ENCODE measurements at places on chromosomes 4 and X. TPM values are rescaled to one million over a fixed set of nuclear protein-coding genes. Genes with fewer than 3 reads are reported as not detected.

The SUPT20HL2 gene
- not detected for polyA plus RNA-seq

The SMIM10 gene
- 9.5 TPM for polyA plus RNA-seq

The SPANXC gene
- not detected for polyA plus RNA-seq

The ZDHHC9 gene
- polyA plus RNA-seq = 1.2 TPM

The RHOXF2 gene
- polyA plus RNA-seq = not detected

The FAAH2 gene
- 1.2 TPM for polyA plus RNA-seq

The EGF gene
- polyA plus RNA-seq = 0.03 TPM

The MAGEA12 gene
- not detected for polyA plus RNA-seq

The NMU gene
- polyA plus RNA-seq = 0.09 TPM

The HSFX1 gene
- polyA plus RNA-seq = 1.2 TPM

The NHS gene
- polyA plus RNA-seq = 0.32 TPM

The IL21 gene
- polyA plus RNA-seq = 0.09 TPM

The CFP gene
- polyA plus RNA-seq = 57.5 TPM

The RASSF6 gene
- polyA plus RNA-seq = 0.09 TPM

The GALNT7 gene
- polyA plus RNA-seq = 8.7 TPM

The SMR3B gene
- not detected for polyA plus RNA-seq

The P2RY8 gene
- polyA plus RNA-seq = 15.5 TPM

The CYLC1 gene
- polyA plus RNA-seq = not detected

The RHOH gene
- polyA plus RNA-seq = 70.3 TPM

The MXRA5 gene
- polyA plus RNA-seq = 0.58 TPM

The FAM9B gene
- 0.04 TPM for polyA plus RNA-seq

The SPANXB1 gene
- not detected for polyA plus RNA-seq

The ARAP2 gene
- polyA plus RNA-seq = 6.8 TPM

The DHRSX gene
- 6.6 TPM for polyA plus RNA-seq

The VSIG4 gene
- polyA plus RNA-seq = 34.6 TPM

The CETN2 gene
- 21.2 TPM for polyA plus RNA-seq

The AMER1 gene
- polyA plus RNA-seq = 1.8 TPM

The ABCG2 gene
- polyA plus RNA-seq = 0.16 TPM

The AFF2 gene
- polyA plus RNA-seq = 0.53 TPM

The XKRX gene
- 0.62 TPM for polyA plus RNA-seq

The ZDHHC15 gene
- polyA plus RNA-seq = 0.42 TPM

The PARM1 gene
- polyA plus RNA-seq = 4.6 TPM

The SOWAHB gene
- polyA plus RNA-seq = not detected

The KLKB1 gene
- 1.1 TPM for polyA plus RNA-seq

The PAGE2 gene
- polyA plus RNA-seq = 0.39 TPM

The L1CAM gene
- polyA plus RNA-seq = 1.6 TPM

The FRMPD4 gene
- polyA plus RNA-seq = not detected

The CNGA1 gene
- polyA plus RNA-seq = 0.70 TPM

Measured in spleen (tissue), 13 donors.